ENCODE measurements at places on chromosomes 1 and 21.

DNA sequence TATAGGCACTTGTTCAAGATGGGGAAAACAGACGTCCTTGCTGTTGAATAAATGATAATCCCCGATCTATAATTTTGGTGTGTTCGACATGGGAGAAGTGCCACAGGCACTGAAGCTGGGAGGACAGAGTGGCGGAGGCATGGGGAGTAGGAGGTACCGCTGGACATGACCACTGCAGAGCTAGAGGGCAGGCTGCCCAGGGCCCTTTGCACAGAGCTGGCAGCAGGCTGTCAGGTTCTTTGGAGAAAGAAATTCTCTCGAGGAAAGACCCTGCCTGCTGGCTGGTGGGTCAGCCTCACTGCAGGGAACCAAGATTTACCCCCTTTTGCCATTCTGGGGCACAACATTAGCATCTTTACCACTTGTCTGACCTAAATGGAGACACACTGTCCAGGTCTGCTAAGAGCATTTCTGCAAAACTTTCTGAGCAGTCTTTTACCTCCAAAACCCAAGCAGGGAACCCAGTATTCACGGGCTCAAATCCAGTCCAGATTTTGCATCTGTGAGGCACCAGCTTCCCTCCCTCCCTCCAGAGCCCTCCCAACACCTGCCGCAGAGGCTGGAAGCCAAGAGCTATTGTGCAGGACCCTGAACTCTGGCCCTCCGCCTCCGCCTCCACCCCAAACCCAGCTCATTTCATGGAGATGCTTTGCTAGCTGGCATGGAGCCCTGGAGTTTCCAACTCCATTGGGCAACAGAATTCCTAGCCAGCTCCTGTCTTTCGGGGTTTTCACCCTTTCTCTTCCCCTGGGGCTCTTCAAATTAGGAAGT lies 142.3 kb downstream of the PLXNA2 start:
- no peak for DNase-seq

DNA sequence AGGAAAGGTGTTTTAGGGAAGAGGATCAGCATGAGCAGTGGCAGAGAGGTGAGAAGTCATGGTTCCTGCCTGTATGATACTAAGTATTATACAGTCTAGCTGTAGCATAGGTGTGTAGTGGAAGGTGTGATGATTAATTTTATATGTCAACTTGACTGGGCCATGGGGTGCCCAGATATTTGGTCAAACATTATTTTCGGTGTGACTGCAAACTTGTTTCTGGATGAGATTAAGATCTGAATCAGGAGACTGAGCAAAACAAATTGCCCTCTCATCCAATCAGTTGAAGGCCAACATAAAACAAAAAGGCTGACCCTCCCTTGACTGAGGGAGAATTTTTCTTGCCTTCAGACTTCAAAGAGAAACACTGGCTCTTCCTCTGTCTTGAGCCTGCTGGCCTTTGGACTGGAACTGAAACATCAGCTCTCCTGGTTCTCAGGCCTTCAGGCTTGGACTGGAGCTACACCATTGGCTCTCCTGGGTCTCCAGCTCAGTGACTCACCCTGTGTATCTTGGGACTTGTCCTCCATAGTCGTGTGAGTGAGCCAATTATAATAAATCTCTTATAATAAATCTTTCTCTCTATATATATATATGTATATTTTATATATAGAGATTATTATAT lies 6.8 kb upstream of the CDC42 start:
- DNase-seq: no peak

DNA sequence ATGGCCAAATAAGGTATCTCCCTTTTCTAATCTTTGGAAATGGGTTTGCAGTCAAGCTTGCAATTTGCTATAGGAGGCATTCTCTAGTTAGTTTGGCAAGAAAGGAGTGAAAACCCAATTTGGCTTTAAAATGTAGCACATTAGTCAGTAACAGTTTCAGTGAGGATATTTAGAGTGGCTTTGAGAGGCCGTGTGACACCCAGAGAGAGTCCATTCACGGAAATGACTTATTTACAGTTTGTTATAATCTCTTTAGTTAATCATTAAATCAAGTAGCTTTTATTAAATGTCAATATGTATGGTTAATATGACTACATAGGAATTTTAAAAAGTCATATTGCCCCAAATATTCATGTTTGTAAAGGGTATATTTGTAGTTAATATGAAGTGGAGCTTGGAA lies 9.6 kb downstream of the ZBTB18 start:
- DNase-seq: no peak

DNA sequence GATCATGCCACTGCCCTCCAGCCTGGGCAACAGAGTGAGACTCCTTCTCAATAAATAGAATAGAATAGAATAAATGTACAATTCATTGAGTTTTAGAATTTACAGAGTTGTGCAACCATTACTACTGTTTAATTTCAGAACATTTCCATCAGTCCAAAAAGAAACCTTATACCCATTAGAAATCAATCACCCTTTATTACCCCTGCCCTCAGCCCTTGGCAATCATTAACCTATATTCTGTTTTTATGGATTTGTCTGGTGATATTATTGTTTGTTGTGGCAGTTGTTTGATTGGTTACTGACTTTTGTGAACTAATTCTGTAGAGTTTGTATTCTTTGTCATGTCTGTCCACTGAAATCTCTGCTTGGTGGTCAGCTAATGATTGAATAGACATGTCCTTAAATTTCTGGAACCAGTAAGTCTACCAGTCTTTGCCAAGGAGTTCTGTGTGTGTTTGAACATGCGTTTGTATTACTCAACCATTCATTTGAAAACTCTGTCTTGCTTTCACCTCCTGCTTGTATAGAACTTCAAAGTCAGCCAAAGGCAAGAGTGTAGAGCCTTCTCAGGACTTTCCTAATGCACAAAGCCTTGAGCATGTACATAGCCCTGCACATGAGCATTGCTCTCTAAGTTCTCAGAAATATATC lies 208.8 kb downstream of the GPR52 start:
- DNase-seq: no peak

DNA sequence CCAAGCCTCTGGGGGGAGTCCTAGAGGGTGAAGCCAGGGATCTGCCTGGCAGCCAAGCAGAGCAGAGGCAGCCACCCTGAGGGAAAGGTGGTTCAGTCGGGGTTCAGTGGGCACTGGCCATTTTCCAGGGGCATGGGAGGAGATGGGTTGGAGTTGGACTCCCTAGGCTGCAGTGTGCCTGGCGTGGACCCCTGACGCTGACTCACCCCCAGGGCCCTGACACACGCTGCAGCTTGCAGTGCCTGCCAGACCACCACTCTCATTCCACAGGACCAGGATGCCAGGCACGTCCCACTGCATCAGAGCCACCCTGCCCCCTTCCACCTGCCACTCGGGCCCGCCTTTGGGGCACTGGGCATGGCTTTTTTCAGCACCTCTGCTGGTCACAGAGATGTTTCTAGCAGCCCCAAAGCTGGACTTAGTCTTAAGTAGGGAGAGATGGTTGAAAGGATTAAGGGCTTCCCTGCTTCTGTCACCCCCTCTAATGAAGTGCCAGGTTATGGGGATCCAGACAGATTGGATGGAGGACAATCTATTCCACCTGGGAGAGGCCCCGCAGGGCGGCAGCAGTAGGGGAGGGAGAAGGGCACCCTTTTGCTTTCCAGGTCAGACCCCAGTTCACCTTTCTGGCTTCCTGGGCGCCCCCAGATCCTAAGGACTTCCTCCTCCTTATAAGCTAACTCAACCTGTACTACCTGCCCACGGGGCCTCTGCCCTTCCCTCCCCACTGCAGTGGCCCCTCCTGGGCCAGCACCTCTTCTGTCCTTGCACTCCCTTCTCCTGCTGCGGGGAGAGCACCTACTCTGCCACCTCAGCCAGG lies 1.6 kb downstream of the SYT2 start:
- DNase-seq: no peak

DNA sequence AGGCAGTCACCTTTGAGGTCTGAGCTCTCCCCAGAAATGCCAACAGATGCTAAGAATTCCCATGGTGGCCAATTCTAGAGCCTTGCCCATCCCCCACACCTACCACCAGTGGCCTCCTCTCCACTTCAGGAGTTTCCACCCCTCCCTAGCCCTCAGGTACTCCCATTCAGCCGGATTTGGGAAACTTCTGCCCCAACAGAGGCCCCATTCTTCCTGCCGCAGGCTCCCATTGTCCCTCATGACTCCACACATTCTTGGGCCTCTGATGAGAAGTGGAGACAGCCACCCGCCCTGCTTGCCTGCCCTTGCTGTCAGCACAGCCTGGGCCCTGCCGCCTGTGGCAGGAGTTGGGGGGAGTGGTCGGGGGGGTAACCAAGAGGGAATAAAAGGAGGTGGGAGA lies 4.6 kb downstream of the BLACAT1 start:
- no peak for DNase-seq

GRCh38 chr1:87362834-87363426 lies 34.2 kb downstream of the LMO4 start:
- DNase-seq: no peak

DNA sequence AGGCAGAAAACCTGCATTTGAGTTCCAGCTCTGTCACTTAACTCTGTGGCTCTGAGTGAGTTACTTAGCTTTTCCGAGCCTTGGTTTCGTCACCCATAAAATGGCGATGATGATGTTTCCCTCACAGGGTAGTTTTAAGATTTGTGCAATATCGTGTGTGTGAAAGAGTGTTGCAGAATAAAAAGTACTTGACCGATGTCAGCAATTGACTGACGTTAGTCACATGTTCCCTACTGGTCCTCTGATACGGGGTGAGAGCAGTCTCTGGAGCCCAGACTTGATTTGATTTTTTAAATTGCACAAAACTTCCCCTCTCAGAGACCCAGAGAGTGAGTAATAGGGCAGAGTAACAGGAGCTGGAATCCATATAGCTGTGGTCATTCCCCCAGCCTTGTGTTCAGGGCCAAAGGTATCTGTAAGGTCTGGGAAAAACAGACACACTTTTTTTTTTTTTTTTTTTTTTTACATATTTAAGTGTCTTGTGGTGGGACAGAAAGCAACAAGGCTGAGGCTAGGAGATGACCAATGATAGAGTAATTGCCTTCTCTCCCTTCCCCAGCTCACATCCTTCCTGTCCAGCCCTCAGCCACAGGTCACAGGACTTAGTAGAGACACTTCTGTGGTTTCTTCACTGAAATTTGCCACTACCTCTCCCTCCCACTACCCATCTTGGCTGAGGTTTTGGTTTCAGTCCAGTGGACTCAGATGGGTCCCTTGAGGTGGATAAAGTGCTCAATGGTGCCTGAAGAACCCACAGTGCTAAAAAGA lies 2.0 kb downstream of the FCER1G start:
- DNase-seq: no peak

GRCh38 chr1:239276051-239276450 lies 110.3 kb upstream of the CHRM3 start:
- no peak for DNase-seq
